ENCODE measurements at places on chromosomes 4 and X. TPM values are rescaled to one million over a fixed set of nuclear protein-coding genes. Genes with fewer than 3 reads are reported as not detected.

SLIT2 gene
- 168 TPM for total RNA-seq

NKX6-1 gene
- not detected for total RNA-seq

EXOC1 gene
- total RNA-seq: 30.1 TPM

DMP1 gene
- not detected for total RNA-seq

S100G gene
- total RNA-seq: not detected

ADAM29 gene
- not detected for total RNA-seq

MAB21L2 gene
- 14.2 TPM for total RNA-seq

DTHD1 gene
- total RNA-seq: not detected

CD38 gene
- not detected for total RNA-seq

SERTM2 gene
- 3.7 TPM for total RNA-seq

DDX53 gene
- total RNA-seq: not detected

AMELX gene
- not detected for total RNA-seq

CORIN gene
- total RNA-seq: 1.1 TPM

RIPPLY1 gene
- total RNA-seq: not detected

PRKG2 gene
- total RNA-seq: 0.90 TPM

CENPVL1 gene
- 0.31 TPM for total RNA-seq

HGFAC gene
- total RNA-seq: 2.5 TPM

JCHAIN gene
- 0.16 TPM for total RNA-seq

HSD17B10 gene
- 65.8 TPM for total RNA-seq

TAF7L gene
- total RNA-seq: 0.45 TPM

MAGEC3 gene
- 0.16 TPM for total RNA-seq

Data from mesothelial cell of epicardium (in vitro differentiated cells).